Vagina (tissue), 2 donors: ENCODE measurements at places on chromosomes 1 and 21. TPM values are rescaled to one million over a fixed set of nuclear protein-coding genes. Genes with fewer than 3 reads are reported as not detected.

- H3K27ac ChIP-seq = no peak overlapping the region
- no peak for DNase-seq
- no peaks in the 10 kb centered on the region for H3K36me3 ChIP-seq
- no peak overlapping the region for H3K4me3 ChIP-seq
Observed at GRCh38 chr1:41855713-41856112, 63.0 kb downstream of the HIVEP3 start.

- H3K4me3 ChIP-seq = no peak overlapping the region
- no peak for DNase-seq
- H3K36me3 ChIP-seq = no peaks in the 10 kb centered on the region
- H3K4me1 ChIP-seq = no peaks in the 10 kb centered on the region
- H3K27ac ChIP-seq = no peak overlapping the region
Observed at GRCh38 chr1:6075748-6076147, 30.1 kb downstream of the KCNAB2 start.

The PRAMEF9 gene
- total RNA-seq = not detected

The GJA5 gene
- total RNA-seq = 11.5 TPM
